ENCODE measurements at places on chromosomes 7 and 10.

GRCh38 chr10:1384026-1384425, 327.8 kb downstream of the WDR37 start:
- no peak for DNase-seq

GRCh38 chr7:129950191-129950932, 2.4 kb downstream of the UBE2H start:
- DNase-seq = no peak

DNA sequence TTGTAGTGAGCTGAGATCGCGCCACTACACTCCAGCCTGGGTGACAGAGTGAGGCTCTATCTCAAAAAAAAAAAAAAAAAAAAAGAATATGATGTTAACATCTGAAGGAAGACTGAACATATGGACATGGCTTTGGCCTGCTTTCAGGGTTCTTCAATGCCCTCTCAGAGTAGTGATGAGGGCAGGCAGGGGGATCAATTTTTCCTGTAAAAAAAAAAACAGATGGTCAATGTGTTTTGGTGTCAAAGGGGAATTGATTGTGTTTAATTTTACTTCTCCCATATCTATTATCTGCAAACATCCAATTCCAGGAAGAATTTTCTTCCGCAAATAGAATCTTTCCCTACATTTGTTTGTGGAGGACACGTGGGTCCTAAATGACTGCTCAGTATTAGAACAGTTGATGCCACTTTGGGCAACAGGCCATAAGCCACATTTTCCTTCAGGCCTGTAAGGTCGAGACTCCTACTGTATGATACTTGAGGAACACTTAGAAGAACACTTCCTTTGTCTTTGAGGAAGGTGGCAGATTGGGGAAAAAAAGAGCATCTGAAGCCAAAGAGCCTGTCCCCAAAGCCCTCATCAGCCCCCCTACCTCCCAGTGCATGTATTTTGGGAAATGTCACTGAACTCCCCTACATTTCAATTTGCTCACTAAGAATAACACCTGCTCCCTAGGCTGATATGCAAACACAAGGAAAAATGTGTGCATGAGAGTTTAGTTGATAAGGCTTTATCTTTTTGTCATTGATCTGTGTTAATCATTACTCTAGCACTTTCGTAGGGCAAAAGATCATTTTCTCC, 28.3 kb downstream of the MGAM2 start:
- no peak for DNase-seq

- DNase-seq = no peak
These were observed 6.1 kb upstream of the FGL2 start for GRCh38 chr7:77205706-77206105.

- DNase-seq = no peak
These were observed 53.4 kb downstream of the COL17A1 start for GRCh38 chr10:104032144-104032775.
